ENCODE measurements at places on chromosomes 2 and 18.

- DNase-seq, result no peak
These were observed 58.5 kb downstream of the CABYR start for GRCh38 chr18:24197412-24197811.

- no peak for DNase-seq
These were observed 48.4 kb upstream of the TMEM17 start for GRCh38 chr2:62554440-62554839.

DNA sequence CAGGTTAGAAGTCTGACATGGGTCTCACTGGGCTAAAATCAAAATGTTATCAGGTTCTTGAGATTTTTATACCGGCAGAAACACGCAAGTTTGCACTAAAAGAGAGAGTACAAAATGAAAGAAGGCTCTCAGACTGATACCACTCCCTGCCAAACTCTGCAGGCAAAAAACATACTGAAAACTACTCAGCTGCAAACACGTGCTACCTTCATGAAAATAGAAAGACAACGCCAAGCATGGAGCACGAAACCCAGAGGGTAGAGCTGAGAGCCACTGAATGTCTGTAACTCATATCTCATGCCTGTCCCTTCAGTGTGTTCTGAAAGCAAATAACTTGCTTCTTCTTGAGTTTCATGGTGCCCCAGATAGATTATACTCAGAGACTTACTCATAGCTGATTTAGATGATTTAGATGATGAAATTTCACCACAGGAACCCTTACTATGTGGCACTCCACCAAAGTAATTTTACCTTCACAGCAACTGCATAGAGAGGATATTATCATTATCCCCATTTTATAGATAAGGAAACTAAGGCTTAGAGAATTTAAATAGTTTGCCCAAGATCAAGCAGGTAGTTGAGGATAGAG lies 313.0 kb upstream of the SLC39A10 start:
- DNase-seq, result no peak

DNA sequence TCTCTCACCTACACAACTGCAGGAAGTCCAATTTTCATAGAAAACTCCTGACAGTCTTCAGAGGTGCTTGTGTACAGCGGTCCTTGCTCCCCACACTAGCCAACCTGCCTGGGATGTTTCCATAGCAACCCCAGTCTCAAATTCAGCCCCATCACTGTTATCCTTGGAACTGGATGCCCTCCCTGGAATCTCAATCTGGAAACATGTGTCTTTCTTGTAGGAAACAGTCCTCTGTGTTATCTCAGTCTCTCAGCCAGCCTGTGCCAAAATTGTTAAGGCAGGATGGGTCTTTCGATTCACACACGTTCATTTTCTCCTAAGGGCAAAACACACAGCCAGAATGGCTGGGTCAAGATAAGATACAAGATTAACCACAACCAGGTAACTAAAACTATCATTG lies 295.5 kb upstream of the RND3 start:
- DNase-seq, result no peak

GRCh38 chr2:46836295-46837111 lies 79.1 kb downstream of the MCFD2 start:
- no peak for DNase-seq

GRCh38 chr2:216345846-216346245 lies 26.4 kb downstream of the MARCHF4 start:
- DNase-seq, result no peak

DNA sequence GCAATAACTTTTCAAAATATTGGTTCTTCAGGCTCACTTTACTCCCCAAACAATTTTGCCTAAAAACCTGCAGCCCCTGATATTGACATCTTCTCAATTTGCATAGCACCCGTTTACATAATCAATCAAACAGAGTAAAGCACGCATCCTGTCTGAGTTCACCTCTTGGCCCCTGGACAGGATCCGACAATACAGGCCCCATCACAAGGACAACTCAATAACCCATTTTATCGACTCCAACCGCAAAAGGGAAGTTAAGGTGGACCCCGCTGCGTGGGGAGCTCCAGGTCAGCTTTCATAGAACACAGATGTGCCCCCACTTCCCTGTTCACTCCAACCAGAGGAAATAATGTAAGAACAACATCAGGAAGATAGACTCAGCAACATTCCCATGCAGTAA lies 44.7 kb downstream of the TTC32 start:
- no peak for DNase-seq

GRCh38 chr2:147628971-147629421 lies 215.8 kb upstream of the ACVR2A start:
- no peak for DNase-seq

DNA sequence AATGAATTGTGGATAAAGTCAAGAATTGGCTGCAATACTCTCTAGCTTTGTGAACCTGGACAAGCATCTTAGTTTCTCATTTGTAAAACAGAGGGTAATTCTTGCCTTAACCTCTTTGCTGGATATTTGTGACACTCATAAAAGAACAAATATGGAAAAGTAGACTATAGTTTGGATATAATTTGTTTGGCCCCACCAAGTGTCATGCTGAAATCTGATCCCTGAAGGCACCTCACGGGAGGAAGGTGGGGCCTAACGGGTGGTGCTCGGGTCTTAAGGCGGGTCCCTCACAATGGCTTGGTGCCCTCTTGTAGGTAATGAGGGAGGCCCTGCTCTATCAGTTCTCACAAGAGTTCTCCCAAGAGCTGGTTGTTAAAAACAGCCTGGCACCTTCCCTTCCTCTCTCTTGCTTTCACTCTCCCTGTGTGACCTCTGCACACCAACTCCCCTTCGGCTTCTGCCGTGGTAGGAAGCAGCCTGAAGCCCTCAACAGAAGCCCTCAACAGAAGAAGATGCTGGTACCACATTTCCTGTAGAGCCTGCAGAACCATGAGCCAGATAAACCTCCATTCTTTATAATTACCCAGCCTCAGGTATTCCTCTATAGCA lies 37.4 kb downstream of the ARL4C start:
- no peak for DNase-seq

DNA sequence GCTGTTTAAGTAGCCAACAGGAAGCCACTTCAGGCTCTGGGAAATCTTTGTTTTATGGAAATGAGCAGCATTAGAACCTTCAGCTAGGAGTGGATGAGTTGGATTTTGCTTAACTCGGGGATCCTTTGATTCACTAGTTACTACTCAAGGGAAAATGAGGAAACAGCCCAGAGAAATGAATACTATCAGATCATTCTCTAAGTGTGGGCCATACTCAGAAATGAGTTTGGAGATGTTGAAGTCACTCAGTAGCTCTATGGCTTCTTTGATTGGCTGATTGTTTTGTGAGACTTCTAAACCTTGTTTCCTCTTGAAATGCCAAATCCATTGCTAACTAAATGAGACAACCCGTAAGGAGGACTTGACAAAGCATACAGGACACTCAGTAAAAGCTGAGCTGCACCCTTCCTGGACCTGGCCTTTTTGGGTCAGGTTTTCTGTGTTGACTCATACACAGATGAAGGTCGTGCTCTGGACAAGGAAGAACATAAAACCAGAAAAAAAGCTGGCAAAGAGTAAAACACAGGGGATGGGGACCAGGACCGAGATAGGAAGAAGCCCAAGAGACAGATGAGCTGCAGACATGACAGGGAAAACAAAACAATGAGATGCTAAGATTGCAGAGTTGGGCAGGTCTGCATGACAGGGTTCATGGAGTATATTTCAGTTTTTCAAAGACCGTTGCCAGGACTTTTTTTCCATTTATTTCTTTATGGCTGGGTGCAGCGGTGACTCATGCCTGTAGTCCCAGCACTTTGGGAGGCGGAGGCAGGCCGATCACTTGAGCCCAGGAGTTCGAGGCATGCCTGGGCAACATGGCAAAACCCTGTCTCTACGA lies 41.6 kb downstream of the INO80C start:
- no peak for DNase-seq

GRCh38 chr2:237511433-237511832 lies 24.4 kb downstream of the MLPH start:
- no peak for DNase-seq

GRCh38 chr2:121191191-121192170 lies 93.5 kb downstream of the TFCP2L1 start:
- DNase-seq, result no peak

- no peak for DNase-seq
These were observed 1076.5 kb upstream of the DDX18 start for GRCh38 chr2:116737951-116738350.

- no peak for DNase-seq
These were observed 170.1 kb upstream of the KYNU start for GRCh38 chr2:142707318-142707717.

GRCh38 chr2:235806986-235807750 lies 313.3 kb downstream of the AGAP1 start:
- no peak for DNase-seq

- no peak for DNase-seq
These were observed 76.3 kb downstream of the DYNC1I2 start for GRCh38 chr2:171763602-171764001.

DNA sequence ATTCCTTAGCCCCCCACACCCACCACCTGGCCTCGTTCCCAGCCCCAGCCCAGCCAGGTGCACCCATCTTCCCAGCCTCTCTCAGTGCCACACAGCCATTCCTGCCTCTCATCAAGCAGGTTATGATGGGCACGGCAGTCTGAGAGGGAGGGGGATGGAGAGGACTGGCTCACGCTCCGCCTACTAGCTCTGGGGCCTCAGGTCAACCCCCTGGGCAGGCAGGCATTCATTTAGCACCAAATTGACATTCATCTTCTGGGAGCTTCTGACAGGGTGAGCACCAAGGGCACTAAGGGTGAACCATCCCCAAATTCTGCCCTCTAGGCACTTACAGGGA lies 66.2 kb upstream of the FOSL2 start:
- DNase-seq, result no peak

DNA sequence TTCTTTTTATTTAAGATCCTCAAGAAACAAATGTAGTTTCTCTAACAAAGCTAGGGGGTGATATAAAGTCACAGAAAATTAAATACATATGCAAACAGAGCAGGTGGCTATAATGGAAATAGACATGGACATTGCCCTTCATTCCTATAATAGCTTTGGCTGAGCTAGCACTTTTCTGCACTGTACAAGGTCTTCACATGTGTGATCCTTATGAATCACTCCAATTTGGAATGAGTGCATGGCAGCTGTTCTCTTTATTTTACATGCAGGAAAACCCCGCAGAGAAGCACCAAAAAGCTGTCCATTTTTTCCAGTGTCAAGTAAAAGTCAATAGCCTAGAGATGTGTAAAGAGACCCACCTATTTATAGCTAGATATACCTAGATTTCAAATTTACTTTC lies 747.4 kb upstream of the SLC8A1 start:
- no peak for DNase-seq

DNA sequence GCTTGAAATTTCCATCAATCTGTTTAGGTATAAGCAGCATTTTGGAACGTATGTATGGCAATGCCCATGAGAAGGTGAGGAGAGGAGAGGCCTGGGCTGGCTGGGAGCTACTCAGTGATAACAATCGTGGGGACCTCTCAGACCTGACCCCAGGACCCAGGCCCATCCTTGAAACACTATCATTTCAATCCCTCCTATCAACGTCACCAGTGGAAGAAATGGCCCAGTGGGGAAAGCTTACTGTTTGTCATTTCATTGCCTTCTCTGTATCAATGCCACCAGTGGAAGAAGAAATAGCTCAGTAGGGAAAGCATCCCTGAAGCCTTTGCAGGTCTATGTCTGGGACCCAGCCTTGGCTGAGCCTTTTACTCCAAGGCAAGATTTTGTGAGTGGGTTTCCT lies 44.8 kb downstream of the ASB18 start:
- no peak for DNase-seq

DNA sequence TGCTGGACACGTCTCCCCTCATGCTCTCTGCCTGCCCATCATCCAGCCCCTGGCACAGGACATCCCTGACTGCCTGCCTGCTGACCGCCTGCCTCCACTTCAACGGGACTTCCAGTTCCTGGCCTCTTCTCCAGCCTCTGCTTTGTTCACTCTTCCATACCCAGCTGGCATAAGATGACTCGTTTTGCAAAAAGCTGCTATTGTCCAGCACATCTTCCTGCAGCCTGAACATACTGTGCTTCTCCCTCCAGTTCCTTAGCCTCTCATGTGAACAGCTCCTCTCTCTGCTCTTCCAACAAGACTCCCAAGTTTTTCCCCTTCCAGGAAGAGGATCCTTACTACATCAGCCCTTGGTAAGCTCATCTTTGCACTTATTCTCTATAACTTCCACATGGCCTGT lies 62.4 kb upstream of the SKOR2 start:
- DNase-seq, result no peak

GRCh38 chr2:174713686-174714085 lies 50.6 kb downstream of the CHRNA1 start:
- no peak for DNase-seq

DNA sequence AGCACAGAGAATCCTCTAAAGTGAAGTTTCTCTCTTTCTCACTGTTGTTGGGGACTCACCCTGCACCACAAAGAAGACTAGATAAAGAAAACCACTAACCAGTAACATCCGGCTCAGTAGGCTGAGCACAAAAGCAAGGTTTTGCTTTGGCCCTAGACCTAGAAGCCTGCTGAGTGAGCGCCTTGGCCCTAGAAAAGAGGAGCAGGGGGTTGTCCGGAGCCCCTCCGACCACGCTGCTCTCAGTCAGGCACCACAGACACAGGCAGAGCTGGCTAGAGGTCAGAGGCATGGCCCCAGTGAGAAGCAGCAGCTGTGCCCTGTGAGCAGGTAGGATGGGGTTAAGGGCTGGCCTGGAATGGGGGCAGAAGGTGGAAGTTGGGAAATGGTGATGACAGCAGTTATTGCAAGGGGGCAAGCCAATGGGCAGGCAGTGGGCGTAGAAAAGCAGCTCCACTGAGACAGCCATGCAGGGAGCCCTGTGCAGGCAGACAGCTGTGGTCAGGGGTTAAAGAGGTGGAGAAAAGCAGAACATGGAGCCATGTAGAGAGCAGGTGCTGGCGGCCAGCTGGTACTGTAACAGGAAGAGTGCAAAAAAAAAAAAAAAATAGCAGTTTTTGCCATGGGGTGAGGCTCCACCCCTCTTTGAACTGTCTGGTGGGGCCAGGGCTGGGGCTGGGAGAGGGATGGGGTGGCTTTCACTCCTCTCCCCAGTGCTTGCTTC lies 36.9 kb upstream of the SLC14A1 start:
- no peak for DNase-seq

DNA sequence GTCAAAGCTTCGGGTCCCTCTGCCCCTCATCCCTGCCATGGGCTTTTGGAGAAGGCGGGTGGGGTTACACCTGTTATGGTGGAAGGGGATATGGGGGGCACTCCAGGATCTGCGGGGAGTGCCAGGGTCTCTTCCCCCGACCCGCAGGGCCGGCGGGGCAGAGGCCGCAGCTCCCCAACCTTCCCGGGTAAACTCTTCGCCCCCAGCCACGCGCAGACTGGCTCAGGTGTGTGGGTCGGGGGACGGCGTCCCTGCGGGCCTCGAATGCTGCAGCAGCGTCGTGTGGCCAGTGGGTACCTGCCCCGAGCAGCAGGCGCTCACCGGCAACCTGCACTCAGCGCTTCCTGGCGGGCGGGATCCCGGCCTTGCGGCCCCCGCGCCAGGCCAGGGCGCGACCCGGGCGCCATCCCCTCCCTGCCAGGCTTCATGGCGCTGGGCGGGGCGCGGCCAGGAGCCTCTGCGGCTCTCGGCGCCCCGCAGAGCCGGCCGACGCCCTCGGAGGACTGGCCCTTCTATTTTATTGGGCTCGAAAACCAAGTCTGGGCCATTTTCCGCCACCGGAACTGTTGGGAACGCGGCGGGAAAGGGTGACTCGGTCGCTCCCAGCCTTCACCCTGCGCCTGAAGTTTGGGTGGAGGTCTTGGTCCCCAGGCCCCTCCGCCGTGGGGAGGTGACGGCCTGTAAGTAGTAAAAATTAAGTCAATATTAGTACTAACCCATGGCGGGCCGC lies 4.5 kb downstream of the GBX2 start:
- DNase-seq, result no peak
